ENCODE measurements at places on chromosomes 7 and 10.

DNA sequence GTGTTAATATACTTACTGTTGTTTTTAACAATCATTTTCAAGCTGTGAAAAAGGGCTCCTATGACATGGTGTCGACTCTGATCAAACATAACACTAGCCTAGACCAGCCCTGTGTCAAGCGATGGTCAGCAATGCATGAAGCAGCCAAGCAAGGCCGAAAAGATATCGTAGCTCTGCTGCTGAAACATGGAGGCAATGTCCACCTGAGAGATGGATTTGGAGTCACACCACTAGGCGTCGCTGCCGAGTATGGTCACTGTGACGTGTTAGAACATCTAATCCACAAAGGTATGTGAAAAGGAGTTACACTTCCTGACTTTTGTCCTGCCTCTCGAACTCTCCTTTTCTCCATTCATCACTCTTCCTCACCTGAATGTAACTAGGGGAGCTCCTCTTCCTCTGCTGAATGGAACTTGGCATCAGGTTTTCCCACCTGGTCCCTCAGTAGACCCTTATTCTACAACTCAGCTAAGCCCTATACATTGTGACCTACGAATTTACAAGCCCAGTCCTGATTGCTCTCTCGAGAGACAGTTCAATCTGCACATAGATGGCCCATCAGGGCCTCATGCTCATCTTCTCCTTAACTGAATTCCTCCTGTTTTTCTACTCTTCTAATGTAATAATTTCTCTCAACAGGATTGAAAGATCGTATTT lies 23.0 kb downstream of the ASB15 start:
- DNase-seq: peak; percentile 22

GRCh38 chr10:18880530-18880929 lies 168.1 kb upstream of the MALRD1 start:
- no peak for DNase-seq

GRCh38 chr7:150516956-150517745 lies 2.5 kb downstream of the GIMAP7 start:
- DNase-seq: no peak

GRCh38 chr7:64879800-64880199 lies 23.3 kb upstream of the ZNF273 start:
- no peak for DNase-seq

DNA sequence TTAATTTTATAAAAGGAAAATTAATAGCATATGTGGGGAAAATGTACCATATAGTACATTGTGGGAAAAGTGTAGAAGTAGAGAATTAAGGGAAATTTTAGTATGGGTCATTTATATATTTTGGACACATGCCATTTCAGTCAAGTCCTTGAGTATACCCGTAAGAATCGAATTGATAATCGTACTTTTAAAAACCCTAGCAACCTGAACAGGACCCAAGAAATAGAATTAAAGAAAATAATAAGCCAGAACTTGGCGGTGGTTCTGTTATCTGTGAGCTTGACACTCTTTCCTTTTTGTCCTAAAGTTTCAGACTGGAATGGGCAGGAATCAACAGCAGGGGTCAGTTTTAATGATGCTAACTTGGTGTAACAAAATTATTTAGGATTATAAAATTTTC lies 221.0 kb downstream of the CDK14 start:
- no peak for DNase-seq

GRCh38 chr10:71850021-71850742 lies 869 bp downstream of the PSAP start:
- no peak for DNase-seq

DNA sequence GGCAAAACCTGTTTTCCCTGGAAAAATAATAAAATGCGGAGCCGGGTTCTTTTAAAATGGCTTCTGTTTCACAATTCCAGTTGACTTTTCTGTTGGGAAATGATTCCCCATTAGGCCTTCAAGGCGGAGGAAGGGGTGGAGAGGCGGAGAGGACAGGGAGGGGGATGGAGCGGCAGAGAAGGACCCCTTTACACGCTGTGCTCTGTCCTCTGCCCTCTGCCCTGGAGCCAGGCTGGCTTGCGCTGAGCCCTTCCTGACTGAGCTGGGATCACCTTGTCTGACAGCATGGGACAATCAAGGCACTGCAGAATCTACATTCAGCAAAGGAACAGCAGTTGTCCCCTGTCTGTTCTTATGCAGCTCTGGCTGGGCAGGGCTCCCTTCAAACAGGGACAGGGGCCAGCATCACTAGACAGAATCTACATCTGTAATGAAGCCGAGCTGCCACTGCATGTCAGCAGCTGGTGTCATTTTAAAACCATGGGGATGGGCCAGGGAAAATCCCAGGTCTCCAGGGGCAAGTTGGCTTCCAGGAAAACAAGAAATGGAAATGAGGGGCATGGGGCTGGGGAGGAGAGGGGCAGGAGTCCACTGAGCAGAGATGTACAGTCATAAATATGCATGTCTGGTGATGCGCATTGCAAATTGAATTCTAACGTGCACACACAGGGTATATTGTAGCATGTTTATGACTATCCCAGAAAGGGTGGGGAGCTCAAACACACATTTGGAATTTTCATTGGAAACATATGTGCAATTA lies 120.0 kb downstream of the MKX start:
- no peak for DNase-seq

DNA sequence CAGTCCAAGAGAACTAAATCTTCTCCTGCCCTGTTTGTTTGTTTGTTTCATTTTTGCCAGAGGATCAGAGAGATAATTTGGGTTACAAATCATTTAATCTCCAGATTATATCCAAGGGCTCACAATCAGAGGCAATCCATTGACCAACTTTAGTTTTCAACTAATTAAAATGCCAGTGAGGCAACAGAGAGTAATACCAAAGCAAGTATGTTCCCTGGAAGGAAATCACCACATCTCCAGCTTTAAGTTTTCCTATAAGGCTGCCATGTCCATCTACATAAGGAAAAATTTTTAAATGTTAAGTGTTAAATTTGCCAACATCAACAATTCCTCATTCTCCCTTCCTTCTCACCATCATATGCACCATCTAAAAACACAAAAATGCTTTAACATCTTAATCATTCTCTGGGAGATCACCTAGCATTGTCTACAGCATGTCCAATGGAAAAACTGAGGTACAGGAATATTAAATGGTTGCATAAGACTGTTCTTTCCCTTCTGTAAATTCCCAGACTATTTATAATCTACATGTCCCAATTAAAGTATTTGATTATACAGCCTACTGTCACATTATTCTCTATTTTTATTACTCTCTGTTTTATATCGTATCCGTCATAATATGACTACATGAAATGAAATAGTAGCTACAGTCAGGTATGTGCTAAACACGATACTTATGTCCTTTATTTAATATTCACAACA lies 14.1 kb downstream of the USP54 start:
- no peak for DNase-seq

DNA sequence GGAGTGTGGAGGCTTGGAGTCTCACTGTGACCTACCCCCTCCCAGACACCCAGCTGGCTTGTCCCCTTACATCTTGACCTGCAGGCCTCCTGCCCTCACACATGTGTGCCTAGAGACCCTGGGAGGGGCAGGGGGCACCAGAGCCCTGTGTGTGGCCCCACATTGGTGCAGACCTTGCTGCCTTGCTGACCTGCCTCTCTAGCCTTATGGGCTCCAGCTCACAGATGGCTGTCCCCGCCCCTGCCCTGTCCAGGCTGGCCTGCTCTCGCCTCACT lies 9.4 kb downstream of the ADAMTS14 start:
- no peak for DNase-seq

GRCh38 chr7:590731-591551 lies 71.3 kb upstream of the PDGFA start:
- no peak for DNase-seq

DNA sequence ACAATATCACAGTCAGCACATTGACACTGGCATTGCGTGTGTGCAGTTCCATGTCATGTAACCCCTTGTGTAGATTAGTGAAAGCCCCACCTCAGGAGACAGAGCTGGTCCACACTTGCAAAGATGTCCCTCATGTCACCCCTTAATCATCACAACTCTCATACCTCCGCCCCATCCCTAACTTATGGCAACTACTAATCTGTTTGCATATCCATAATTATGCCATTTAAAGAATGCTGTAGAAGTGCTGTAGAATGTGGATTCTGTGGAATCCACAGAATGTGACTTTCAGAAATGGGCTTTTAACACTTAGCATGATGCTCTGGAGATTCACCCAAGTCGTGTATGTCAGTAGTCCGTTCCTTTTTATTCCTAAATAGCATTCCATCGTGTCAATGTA lies 102.8 kb upstream of the VSTM2A start:
- no peak for DNase-seq

DNA sequence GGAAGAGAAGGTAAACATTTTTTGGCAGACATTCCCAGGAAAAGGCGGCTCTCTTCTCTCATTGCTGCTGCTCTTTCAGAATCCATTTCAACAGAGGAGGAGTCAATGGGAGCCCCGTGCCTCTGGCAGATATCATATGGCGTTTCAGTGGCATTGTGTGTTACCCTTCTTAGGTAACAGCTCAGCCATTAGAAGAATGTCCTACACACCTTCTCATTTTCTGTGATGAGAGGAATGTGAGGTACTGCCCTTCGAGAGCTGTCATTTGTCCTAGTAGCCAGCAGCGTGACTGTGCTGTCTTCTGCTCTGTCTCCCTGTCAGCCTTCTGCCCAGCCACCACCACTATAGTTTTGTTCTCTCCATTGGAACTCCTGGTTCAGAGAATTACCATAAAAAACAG lies 102.4 kb downstream of the EGFR start:
- no peak for DNase-seq

GRCh38 chr7:29480934-29481651 lies 82.5 kb upstream of the PRR15 start:
- DNase-seq: no peak

- DNase-seq: no peak
Measured at GRCh38 chr10:27701938-27702537, 43.6 kb downstream of the MKX start.

- no peak for DNase-seq
Measured at GRCh38 chr10:71187600-71187999, 24.8 kb upstream of the UNC5B start.

GRCh38 chr10:45001381-45002148 lies 842 bp downstream of the ZNF22 start:
- DNase-seq: no peak

DNA sequence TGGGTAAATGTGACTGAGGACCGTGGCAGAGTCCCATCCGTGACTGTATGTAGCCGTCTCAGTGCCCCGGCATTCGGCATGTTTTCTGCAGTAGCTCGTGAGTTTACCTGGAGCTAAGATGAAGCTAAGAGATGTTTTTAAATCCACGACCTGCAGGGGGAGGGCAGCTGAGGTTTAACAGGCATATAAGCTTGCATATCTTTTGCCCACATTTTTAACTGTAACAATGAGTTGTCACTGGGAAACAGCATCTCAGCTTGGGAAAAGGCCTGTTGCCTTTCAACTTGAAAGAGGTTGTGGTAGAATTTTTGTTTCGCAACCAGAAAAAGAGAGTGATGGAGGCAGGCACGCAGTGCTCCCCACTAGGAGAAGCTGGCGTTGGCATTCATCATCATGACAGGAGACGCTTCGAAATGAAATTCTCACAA lies 77.7 kb downstream of the CELF2 start:
- DNase-seq: no peak

GRCh38 chr10:93752761-93753160 lies 5.0 kb upstream of the LGI1 start:
- DNase-seq: no peak

DNA sequence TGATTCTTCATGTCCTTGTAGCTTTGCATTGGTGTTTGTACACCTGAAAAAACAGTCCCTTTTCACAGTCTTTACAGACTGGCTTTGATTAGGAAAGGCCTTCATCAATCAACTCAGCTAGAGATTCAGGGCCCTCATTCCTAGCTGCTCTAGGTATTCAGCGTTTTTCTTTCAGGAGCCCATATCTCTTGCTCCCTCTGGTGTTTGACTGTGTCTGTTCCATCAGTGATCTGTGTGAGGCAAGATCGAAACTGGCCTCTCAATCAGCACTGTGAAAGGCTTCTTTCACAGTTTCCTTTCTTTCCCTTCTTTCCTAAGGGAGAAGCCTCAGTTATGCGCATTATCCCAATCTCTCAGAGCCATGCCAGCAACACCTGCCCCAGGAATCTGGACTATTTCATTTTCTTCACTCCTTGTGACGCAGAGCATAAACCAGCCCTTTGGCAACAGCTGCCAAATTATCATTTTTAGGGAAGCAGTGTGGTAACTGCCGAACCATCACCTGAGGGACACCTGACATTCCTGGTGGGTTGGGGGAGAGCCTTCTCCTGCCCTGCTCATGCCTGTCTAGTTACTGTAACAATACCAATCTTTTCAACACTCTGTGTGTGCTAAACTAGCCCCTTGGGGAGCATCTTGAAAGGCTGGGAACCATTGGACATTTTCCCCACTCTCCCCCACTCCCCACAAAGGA lies 75.7 kb upstream of the CCDC71L start:
- no peak for DNase-seq

DNA sequence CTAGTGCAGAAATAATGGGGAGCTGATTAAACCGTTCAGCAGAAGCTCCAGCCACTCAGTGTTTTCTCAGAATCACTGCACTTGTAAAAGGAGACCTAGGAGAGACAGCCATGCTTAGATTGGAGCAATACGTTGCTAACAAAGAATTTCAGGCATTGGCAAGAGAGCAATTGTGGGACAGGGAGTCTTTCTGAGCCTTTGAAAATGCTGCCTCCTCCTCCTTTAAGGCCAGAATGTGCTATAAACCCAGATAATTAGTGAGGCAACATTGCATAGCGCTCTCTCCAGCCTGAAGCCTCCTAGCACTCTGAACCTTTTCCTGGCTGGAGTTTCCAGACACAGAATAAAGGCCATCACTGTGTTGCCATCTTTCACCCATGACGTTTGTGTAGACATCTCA lies 18.5 kb upstream of the PTPRN2 start:
- DNase-seq: no peak

DNA sequence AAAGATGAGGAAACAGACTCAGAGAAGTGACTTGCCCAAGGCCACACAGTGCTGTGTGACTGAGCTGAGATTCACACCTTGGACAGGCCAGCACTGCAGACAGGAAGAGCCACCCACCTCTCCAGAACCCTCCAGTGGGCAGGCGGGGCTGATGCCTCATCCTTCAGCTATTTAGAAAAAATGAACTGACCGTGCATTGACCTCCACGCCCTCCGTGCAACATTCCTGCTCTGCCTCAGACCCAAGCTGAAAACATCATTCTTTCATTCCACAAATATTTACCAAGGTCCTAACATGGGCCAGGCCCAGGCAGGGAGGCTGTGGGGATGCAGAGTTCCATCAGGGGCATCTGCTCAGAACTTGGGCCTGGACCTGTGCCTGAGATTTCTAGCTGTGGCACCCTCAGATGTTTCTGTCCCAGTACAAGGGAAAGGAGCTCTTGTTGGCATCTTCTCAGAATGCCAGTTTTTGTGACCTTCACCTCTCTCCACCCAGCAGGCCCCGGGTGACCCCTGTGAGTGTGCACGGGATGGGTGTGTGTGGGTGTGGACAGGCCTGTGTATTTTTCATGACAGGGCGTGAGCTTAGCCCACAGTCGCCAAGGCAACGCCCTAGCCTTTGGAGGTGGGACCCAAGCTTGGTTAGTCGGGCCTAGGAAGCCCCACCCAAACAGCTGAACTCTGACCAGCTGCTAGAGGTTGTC lies 6.5 kb downstream of the VSIR start:
- no peak for DNase-seq

All from GM06990 (cell line).